ENCODE measurements at places on chromosomes 12 and 14. TPM values are rescaled to one million over a fixed set of nuclear protein-coding genes. Genes with fewer than 3 reads are reported as not detected.

DNA sequence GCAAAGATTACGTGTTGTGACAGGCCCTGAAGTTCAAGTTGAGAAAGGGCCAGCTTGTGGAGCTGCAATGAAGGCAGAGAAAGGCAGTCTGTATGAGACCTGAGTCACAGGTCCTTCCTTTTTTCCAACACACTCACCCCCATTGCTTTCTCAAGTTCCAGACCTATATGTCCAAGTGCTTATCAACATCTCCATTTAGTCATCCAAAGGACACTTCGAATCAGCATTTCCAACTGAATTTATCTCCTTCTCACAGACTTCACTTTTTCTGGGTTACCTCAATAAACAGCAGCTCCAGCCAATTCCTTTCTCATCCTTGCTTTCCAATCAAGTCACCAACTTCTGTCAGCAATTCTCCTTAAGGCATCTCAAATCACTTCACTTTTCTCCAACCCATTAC, 56.4 kb upstream of the KIF21A start:
- DNase-seq, result no peak

- DNase-seq, result no peak
Observed at GRCh38 chr12:122855928-122856831, 20.9 kb downstream of the HIP1R start.

DNA sequence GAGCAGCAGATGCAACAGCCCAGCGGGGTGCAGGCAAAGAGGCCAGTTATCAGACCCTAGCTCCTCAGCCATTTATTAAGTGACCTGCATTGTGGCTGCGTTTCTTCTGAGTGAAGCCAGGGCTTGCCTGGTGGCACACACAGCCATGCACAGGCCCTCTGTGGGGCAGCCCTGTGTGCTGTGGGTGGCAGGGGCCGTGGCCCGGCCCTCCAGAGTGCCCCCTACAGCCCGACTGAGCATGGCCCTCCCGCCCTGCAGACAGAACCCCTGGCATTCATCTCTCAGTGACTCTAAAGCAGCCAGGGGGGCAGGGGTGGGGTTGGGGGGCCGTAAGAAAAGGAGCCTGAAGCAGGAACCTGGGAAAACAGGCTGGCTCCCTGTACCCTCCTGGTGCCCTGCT, 226.0 kb upstream of the PWP1 start:
- DNase-seq, result no peak

DNA sequence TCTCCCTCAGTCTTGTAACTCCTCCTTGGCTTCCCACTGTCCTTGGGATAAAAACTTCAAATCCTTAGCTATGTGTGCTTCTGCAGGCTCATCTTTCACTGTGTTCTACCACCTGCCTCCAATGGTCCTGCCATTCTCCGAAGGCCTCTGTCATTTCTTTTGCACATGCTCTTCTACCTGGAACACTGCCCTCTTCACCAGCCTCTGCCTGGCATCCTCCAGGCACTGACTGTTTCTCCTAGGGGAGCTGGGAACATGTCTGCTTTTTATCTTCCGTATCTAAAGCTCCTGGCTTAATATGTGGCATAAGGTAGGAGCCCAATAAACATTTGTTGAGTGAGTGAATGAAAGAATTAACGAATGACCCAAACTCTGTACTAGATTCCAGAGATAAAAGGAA, 603.3 kb upstream of the TMEM132C start:
- DNase-seq, result no peak

- DNase-seq, result no peak
Observed at GRCh38 chr12:68310370-68310769, 21.8 kb downstream of the MDM1 start.

DNA sequence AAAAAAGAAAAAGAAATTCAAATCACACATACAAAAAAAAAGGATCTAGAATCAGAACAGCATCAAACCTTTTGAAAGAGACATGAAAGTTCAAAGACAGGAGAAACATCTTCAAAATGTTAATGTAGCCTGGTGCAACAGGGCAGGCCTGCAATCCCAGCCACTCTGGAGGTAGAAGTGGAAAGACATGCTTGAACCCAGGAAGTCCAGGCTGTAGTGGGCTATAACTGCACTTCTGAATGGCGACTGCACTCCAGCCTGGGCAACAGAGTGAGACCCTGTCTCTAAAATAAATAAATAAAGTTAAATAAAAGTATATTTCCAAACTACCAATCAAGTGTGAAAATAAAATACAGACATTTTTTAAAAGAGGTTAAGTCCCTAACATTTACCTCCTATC, 18.7 kb upstream of the AP4S1 start:
- DNase-seq, result no peak

DNA sequence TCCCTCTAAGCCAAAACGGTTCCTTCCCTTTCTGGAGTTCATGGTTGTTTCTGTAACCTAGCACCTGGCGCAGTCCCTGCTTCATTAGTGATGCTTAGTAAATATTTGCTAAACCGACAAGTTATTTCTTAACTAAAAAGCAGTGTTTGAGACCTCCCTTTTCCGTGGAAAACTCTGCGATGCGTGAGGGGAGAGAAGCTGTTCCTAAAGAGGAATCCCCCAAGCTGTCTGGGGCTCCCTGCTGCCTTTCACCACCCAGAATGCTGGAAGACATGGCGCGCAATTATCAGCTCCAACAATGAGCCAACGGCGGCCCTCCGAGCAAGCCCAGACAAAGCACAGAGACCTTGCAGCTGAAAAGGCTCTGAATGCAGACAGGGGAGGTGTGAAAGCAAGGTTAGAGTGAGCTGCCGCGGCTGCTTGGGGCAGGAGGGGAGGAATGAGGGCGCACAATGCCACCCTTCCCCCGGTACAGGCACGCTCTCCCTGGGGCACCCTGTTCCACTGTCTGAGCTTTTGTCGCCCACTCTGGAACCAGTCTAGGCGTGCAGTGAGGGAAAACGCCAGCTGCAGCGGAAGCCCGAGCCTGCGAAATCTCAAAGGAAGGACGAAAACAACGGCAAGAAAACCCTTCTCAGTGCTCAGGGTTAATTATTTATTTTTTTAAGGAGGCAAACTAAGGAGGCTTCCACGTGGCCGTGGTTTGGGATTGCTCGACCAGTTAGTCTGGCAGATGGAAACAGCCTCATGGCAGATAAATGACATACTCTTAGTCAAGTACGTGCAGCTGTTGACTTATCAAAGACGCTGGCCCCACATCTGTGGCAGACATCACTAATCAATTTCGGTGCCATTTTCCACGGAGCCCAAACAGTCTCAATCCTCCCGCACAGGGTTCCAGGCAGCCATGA, 66.3 kb downstream of the RBM19 start:
- DNase-seq, result peak; percentile 17

- DNase-seq, result no peak
Observed at GRCh38 chr12:104699489-104700190, 242.9 kb downstream of the CHST11 start.

DNA sequence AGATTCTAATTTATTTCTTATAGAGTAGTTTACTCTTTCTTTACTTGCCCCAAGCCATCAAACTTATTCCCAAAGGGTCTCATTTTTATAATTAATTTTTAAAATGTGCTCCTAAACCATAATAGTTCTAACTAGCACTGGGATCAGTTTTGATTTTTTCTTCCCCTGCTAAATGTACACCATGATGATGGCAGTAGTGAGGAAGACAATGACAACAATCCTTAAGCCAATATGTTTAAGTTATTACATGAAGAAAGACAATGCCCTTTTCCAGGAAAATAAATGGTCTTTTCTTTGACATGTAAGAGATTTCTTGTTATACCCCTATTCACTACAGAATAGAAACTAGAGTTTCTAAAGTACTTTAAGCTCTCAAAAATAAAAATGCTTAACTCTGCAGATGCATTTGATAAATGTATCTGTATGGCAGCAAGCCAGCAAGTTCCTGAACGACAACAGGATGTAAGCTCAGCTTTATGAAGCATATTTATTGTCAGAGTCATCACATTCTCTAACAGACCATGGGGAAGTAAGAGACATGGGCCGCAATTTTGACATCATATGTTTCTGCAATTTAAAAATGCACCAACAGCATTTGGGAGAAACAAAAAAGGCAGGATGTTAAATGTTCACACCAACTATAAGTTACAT, 36.0 kb upstream of the SNX6 start:
- DNase-seq, result peak; percentile 27

DNA sequence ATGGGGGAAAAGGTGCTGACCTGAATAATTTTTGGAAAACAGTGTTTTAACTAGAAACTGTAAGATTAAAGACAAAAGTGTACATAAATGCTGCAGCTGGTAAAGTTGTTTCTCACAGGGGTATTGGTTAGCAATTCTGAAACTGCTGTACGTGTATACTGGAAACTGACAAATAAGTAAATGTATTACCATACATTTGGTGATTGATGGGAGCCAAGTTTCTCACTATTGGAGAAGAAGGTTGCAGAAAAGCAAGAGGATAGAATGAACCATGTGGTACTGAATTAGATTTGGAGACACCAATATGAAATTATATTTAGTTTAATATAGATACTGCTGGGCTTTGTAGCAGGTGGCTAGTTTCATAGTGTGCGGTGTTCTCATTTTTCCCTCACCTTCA, 19.6 kb upstream of the FBXO33 start:
- DNase-seq, result no peak

DNA sequence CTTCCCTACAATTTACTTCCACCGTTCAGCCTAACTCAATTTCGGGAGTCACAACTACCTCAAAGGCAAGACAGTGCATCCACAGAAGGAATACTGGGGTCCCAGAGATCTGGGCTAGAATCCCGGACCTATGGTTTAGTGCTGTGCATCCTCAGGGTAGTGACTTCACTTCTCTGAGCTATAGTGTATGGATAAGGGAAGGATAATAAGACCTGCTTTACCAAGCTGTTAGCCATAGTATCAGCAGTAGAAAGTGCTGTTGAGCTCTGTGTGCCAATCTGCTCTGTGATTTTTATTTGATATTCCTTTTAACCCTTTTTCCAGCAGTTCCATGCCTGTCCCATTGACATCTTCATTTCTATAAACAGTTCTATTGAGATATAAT, 1044.3 kb downstream of the BCL11B start:
- DNase-seq, result no peak

- peak; percentile 89 for DNase-seq
Observed at GRCh38 chr12:93894391-93895088, 217.4 kb downstream of the CRADD start.

GRCh38 chr12:112885236-112885635, 21.5 kb upstream of the OAS1 start:
- no peak for DNase-seq

DNA sequence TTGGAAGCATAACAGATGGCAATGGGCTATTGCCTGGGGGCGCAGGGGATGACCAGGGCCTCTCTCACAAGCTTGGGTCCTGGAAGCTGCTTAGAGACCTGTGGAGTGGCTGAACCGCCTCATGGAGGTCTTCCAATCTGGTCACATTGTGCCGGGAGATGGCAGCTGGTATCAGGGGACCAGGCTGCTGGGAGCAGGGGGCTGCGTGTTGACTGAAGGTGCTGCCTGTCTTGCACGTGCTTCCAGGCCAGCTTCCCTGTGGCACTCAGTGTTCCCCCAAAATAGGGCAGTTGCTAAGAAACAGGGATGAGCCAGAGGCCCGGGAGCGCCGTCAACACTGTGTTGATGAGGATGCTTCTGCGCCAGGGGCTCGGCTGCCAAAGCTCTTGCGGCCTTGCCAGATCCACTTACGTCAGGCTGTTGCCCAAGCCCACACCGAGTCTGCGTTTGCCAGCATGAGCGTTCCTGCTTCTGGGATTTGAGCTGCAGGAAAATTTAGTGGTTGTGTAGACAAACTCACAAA, 39.8 kb downstream of the ELK3 start:
- DNase-seq, result peak; percentile 86

GPRC5D gene
- polyA plus RNA-seq, result 0.77 TPM

PTPN21 gene
- 21.7 TPM for polyA plus RNA-seq

SOAT2 gene
- polyA plus RNA-seq, result 0.23 TPM

CEBPE gene
- 0.18 TPM for polyA plus RNA-seq

FIGNL2 gene
- polyA plus RNA-seq, result 2.0 TPM

GPR132 gene
- polyA plus RNA-seq, result 1.9 TPM

TIMELESS gene
- 33.9 TPM for polyA plus RNA-seq

CDH24 gene
- 9.7 TPM for polyA plus RNA-seq

BLTP3B gene
- 27.8 TPM for polyA plus RNA-seq

GYS2 gene
- 0.71 TPM for polyA plus RNA-seq

ENDOU gene
- polyA plus RNA-seq, result 0.33 TPM

NANOG gene
- 0.17 TPM for polyA plus RNA-seq

NRL gene
- polyA plus RNA-seq, result 1.3 TPM

RNF212B gene
- polyA plus RNA-seq, result 0.65 TPM

All from right lung (tissue), 10 donors.